ENCODE measurements at places on chromosomes 7 and 10.

DNA sequence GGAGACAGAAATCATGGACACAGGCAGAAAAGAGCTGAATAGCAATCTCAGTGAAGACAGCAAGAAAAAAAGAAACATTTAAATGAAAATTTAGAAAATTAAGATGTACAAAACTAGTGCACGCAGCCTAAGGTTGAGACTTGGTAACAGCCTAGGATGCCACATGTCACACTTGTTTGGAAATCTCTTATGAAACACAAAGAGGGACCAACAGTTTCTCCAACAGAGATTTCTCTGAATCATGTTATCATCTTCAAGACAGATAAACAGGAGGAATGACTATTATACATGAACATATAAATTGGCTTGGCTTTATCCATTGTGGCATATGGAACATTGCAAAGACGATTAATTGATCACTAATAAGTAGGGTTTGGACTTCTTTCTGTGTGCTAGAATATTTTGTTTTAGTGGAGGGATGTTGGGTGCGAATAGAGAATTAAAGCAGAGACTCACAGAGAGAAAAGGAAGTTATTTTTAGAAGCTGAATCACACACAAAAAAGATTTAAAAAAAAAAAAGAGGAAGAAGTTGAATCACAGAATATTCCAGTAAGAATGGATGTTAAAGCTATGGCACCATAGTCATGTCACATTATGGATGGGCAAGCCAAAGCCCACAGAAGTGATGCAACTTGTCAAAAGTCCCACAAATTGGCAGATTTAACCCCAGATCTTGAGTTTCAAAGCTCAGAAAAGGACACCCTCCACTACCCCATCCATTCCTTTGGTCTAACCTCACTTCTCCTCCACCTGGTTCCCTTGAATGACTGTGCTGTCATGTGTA is 91.6 kb downstream of the MYOF start:
- no peak for DNase-seq

DNA sequence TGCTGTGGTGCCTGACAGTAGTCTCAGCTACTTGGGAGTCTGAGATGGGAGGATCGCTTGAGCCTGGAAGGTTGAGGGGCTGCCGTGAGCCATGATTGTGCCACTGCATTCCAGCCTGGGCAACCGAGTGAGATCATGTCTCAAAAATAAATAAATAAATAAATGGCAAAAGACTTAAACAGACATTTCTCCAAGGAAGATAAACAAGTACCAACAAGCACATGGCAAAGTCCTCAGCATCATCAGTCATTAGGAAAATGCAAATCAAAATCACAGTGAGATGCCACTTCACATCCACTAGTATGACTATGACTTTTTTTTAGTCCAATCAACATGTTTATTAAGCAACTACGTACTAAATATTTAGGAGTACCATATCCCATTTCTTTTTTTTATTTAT is 21.3 kb upstream of the KPNA7 start:
- DNase-seq = no peak

- DNase-seq = peak; percentile 87
Observed at GRCh38 chr10:97025613-97026242, 160.0 kb downstream of the SLIT1 start.

DNA sequence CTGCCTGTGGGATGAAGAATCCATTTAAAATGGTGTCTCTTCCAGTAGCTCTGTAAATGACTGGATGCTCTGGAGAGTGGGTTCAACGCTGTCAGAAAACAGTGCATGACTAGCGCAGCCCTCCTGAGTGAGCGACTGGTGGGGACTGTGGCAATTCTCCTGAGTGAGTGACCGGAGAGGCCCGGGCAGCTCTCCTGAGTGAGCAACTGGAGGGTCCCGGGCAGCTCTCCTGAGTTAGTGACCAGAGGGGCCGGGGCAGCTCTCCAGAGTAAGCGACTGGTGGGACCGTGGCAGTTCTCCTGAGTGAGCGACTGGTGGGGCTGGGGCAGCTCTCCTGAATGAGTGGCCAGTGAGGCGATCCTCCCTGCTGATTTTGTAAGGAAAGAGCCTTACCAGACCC is 85.5 kb downstream of the WDR37 start:
- DNase-seq = no peak

DNA sequence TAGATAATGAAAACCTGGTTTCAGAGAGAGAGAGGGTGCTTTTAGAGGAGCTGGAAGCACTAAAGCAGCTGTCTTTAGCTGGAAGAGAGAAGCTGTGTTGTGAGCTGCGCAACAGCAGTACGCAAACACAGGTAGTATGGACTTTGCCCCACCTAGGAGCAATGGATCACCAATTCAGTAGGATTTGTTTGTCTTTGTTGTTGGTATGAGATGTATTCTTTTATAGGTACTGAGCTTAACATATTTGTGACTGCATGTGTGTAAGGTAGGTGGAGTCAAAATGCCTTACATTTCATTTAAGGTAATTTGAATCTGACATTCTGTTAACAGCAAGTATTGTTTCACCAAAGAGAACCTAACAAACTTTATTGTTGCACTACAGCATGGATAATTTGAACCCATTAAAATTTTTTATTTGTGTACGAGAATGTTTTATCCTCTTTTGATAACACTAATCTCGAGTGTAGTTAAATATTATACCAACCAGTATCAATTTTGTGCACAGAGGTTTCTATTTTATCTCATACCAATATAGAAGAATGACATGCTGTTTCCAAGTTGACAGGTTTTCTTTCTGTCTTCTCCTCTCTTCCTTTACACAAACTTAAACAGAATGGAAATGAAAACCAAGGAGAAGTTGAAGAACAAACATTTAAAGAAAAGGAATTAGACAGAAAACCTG is 92.1 kb downstream of the CYP51A1 start:
- DNase-seq = no peak

DNA sequence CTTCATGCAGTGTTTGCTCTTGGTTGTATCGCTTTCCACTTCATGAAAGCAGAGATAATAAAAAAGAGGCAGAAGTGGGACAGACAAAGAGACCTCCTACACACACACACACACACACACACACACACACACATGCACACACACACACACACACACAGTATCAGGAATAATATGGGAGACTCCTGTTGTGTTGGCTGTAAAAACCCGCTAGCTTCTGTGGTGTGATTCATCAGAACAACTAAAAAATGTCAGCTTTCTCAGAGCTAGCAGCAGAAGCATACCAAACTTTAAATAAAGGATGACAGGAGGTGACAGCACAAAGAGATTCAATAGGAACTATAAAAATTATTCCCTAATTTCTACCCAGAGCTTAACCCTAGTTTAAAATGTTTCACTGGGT is 148.2 kb upstream of the LRRTM3 start:
- DNase-seq = no peak

- no peak for DNase-seq
Observed at GRCh38 chr10:51397244-51397643, 302.2 kb downstream of the CSTF2T start.

GRCh38 chr7:147990079-147990478 is 600.5 kb upstream of the C7orf33 start:
- DNase-seq = no peak

GRCh38 chr10:97454330-97455036 is 8.5 kb downstream of the ZDHHC16 start:
- DNase-seq = no peak

GRCh38 chr7:91351374-91351773 is 87.1 kb downstream of the FZD1 start:
- DNase-seq = no peak

- DNase-seq = no peak
Observed at GRCh38 chr7:100342765-100343164, 15.2 kb upstream of the PILRB start.

DNA sequence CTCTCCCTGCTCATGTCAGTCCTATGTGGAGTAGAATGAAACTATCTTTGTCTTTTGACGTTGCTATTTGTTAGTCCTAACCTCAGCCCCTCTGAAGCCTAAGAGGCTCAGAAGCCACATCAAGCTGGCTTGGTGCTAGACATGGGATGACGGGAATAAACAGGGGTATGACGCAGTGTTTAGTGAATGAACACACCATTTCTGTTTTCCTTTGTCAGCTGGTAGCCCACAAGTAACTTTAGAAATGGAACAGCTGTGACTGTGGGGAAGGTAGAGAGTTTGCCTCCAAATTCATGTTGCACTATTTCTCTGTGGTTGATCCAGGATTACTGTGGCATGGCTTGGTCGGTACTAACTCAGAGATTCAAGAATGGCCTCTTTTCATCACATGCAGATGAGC is 31.3 kb downstream of the COX15 start:
- DNase-seq = no peak

DNA sequence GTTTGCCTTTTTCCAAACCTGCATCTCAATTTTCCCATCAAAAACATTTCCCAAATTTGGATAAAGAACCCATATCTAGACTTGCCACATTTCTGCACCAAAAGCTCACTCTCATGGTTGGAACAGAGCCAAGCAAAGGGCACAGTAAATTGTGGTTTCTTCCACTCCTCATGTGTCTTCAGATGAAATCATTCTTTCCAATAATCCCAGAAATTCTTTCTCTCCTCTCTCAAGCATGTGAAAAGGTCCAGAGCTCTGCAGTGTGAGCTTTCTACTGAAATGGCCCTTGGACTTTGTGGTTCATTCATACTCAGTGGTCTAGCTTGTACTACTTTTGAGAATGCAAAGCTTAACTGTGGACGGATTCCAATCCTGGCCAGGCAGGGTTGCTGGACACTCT is 19.8 kb downstream of the PRSS2 start:
- DNase-seq = peak; percentile 58

GRCh38 chr7:2499181-2499580 is 20.4 kb upstream of the LFNG start:
- no peak for DNase-seq

GRCh38 chr7:77667459-77668086 is 28.7 kb upstream of the RSBN1L start:
- DNase-seq = no peak

- no peak for DNase-seq
Observed at GRCh38 chr7:37359180-37359579, 89.5 kb downstream of the ELMO1 start.

DNA sequence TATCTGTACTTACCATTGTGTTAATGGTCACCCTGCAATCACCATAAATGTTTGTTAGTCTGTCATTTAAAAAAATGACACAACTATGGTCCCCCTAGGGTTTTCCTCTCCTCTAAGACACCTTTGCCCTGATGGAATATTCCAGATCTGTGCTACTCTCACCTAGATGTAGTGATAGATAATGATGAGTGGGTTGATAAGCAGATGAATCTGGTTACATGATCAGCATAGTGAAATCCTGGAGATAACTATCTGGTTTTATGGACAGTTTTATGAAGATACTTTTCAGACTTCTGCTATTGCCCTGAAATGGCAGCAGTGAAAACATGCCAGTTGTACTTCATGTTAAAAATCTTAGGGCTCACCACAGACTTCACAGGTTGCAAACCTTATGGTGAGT is 152.4 kb downstream of the GATA3 start:
- no peak for DNase-seq

All from activated CD4-positive, alpha-beta T cell treated with anti-CD3 and anti-CD28 coated beads, Interleukin-2, amount 10 ng/mL, durations not matched to agents 24 days and 14 days (primary cell).